ENCODE measurements at places on chromosomes 1 and 21. TPM values are rescaled to one million over a fixed set of nuclear protein-coding genes. Genes with fewer than 3 reads are reported as not detected.

Gene CD2
- 1.6 TPM for total RNA-seq

Gene MROH7
- total RNA-seq = 5.5 TPM

Gene LEFTY1
- total RNA-seq = not detected

DNA sequence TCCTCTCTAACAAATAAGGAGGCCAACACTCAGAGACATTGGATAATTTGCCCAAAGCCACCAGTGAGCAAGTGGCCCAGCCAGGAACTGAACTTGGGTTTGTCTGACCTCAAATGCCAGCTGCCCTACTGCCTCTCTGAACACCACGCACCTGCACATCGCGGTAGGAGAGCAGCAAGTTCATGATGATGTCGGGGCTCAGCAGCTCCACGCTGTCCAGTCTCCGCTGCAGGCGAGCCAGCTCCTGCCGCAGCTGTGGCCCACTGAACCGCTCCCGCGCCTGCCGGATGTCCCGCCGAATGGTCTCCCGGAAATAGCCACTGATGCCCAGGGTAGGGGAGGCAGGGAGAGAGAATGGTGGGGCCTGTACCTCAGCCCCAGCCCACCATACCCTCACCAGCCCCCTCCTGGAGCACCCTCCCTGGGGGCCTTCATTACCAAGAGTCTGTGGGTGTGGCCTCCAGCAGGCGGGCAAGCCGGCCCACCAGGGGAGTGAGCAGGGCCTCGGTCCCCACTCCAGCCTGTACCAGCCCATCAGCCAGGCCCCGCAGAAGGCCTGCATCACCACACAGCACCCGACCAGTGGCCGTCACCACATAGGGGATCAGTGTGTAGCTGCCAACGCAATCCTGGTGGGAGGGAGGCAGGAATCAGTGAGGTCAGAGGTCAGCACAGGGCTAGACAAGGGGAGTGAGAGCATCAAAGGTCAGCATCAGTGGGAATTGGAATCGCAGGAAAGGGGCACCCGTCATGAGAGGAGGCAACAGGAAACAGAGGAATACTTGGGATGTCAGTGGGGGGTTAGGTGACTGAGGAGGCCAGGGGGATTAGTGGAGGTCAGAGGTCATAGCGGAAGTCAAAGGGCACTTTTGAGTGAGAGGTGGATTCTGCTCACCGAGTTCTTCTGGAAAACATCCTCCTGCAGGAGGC is 2.7 kb downstream of the MAP3K6 start:
- DNase-seq = no peak

GRCh38 chr1:55326496-55327243 is 111.5 kb upstream of the USP24 start:
- DNase-seq = no peak

DNA sequence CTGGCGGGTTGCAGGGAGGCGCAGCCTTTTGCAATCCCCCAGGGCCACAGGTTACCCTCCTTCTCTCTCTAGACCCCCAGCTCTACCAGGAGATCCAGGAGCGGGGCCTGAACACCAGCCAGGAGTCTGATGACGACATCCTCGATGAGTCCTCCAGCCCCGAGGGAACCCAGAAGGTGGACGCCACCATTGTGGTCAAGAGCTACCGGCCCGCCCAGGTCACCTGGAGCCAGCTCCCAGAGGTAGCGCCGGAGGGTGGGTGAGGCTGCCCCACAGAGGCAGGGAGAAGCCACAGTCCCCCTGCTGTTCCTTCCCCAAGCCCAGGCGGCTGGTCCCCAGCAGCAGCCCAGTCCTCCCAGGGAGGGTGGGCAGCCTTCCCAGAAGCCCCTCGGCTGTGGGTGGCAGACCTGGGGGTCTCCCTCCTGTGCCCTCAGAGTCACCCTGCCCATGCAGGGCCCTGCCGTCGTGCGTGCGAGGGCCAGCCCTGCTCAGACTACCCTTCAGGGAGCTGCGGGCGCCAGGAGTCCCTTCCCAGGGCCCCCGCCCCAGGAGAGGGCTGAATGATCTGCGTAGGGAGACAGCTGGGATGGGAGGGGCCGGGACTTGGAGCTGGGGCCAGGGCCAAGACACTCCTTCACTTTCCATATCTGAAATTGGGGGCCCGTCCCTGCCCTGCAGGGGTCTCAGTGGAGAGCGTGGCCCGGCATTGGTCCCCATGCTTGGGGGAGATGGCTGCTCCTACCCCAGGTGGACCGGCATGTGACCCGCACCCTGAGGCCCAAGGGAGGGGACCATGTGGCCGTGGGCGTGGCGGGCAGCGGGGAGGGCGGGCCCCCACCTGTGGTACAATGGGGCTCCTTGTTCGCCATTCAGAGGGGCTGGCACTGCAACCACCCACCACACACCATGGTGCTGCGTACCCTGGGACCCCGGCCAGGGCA is 12.9 kb downstream of the ARHGEF16 start:
- no peak for DNase-seq
